RWPE1 (cell line): ENCODE measurements at places on chromosomes 5 and 9.

DNA sequence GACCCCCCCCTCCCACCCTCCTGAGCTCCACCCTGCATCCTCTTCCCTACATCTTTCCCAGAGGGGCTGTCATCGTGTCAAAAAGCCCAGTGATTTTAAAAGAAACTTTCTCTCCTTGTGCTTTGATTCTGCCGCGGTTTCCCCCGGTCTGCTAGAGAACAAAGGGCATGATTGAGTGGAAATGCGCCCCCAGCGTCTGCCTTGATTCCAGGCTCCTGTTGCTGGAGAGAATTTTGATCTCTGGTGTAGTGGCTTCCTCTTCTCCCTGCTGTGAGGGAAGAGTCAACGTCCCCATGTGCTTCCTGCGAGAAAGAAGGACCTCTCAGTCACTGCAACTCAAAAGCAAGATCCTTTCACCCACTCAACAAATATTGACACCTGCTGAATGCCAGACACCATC, 61.9 kb upstream of the RAPGEF1 start:
- DNase-seq: no peak

GRCh38 chr9:83379045-83379444, 159.2 kb downstream of the FRMD3 start:
- no peak for DNase-seq

GRCh38 chr5:72917371-72917776, 38.5 kb upstream of the FCHO2 start:
- no peak for DNase-seq

GRCh38 chr9:89845862-89846261, 241.1 kb downstream of the GADD45G start:
- DNase-seq: no peak

- DNase-seq: no peak
Measured at GRCh38 chr9:69582018-69582417, 90.2 kb downstream of the APBA1 start.

- no peak for DNase-seq
Measured at GRCh38 chr5:10788358-10788757, 27.3 kb upstream of the DAP start.

DNA sequence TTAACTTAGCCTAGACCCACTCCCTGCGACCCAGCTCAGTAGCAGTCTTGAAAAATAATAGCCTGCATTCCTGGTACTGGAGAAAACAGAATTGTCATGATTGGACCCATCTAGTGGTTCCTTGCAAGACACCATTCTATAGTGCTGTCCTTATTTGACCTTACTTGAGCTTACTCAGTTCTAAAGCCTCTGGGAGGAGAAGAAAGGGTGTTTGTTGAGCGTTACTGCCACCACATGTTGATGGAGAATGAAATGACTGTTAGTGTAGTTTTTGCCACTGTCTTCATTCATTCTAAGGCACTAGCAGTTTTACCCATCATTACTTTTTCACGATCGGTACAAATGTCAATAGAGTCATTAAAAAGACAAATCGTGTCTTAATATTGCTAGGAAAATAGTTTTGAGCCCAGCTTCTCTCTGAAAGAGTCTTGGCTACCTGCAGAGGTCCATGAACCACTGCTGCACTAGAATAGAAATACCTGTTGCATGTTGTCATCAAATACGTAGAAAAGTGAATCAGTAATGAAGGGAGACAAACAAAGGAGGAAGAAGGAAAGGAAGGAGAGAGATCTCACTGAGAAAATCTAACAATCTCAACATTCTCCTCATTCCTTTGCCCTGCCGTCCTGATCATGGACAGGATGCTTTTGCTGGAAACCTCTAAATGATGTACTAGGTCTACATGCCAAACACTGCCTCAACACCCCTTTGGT, 96.0 kb downstream of the LIX1 start:
- DNase-seq: no peak
